Activated T-helper 1 cell treated with anti-CD3 and anti-CD28 coated beads, Interleukin-12 subunit alpha, Interleukin-12 subunit beta, Interleukin-2, Interleukin-4 antibody, amounts not matched to agents 30 ng/mL and 10 ng/mL and 1 ng/mL, durations not matched to agents 14 hours and 24 hours and 36 hours (primary cell): ENCODE measurements at places on chromosomes 4 and X.

- no peak overlapping the region for H3K4me3 ChIP-seq
- no peak overlapping the region for H3K27ac ChIP-seq
- DNase-seq = no peak
- no peaks in the 10 kb centered on the region for H3K4me1 ChIP-seq
These were observed 831.0 kb downstream of the C4orf33 start for GRCh38 chr4:129926936-129927335.

DNA sequence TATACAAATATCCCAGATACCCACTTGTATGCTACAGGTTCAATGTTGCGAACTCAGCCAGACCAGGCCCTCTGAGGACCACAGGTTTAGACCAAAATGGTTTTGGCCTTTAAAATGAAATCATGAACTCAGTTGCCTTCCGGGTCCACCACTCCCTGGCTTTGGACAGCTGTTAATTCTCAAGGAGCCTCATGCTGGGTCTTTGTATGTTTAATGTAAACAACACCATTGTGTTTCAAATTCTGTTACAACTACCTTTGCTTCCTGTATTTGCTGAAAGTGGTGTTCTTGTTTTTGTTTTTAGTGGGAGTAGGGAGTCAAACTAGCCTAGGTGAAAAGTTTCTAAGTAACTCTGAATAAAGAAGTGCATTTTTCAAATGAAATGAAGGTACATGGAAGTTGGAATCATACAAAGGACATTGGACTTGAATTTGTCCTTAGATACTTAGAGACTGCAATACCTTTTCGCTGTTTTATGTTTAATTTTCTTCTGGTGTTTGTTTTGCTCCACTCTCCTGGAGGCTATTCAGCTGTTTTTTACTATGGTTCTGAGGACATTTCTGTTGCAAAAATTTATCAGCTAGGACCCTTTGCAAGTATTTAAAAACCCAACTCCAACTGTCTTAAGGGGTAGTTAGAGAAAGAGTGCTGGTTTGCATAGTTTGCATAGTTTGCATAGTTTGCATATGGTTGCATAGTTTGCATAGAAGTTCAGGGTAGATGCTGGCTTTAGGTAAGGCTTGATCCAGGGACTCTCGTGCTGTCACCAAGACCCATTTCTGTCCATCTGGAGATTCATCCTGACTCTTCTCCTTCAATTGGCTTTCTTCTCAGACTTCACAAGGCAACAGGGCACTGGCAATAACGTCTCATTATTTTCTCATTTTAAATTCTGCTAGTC lies 70.1 kb downstream of the MID1IP1 start:
- no peak for DNase-seq
- H3K4me3 ChIP-seq = no peak overlapping the region
- no peaks in the 10 kb centered on the region for H3K36me3 ChIP-seq
- no peaks in the 10 kb centered on the region for H3K4me1 ChIP-seq
- peaks cover 1% of the 10 kb centered on the region for H3K27me3 ChIP-seq
- H3K27ac ChIP-seq = no peak overlapping the region

GRCh38 chr4:43853565-43854264 lies 594.9 kb downstream of the KCTD8 start:
- no peaks in the 10 kb centered on the region for H3K4me1 ChIP-seq
- no peaks in the 10 kb centered on the region for H3K27me3 ChIP-seq
- no peak overlapping the region for H3K27ac ChIP-seq
- no peak for DNase-seq
- no peaks in the 10 kb centered on the region for H3K36me3 ChIP-seq
- H3K4me3 ChIP-seq = no peak overlapping the region

DNA sequence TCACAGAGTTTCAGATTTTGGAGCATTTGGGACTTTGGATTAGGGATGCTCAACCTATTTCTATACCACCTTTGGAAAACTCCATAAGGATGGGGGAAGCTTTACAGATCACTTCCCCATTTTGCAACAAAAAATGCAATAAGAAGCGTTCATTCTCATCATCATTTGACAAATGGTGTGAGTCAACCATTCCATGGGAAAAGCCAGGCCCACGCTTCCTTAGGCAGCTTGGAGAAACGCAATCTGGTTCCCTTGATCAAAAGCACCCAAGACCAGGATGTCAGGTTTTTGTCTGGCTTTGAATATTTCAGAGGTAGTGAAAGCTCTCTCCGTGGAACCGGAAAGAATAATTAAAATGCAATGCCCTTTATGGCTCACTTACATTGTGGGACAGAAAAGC lies 79.3 kb upstream of the C4orf50 start:
- no peak overlapping the region for H3K27ac ChIP-seq
- peaks cover 2% of the 10 kb centered on the region for H3K27me3 ChIP-seq
- H3K4me3 ChIP-seq = no peak overlapping the region

- no peak overlapping the region for H3K4me3 ChIP-seq
- peaks cover 4% of the 10 kb centered on the region for H3K36me3 ChIP-seq
- H3K27me3 ChIP-seq = no peaks in the 10 kb centered on the region
- DNase-seq = no peak
These were observed 26.5 kb upstream of the ANAPC4 start for GRCh38 chr4:25350561-25350960.

DNA sequence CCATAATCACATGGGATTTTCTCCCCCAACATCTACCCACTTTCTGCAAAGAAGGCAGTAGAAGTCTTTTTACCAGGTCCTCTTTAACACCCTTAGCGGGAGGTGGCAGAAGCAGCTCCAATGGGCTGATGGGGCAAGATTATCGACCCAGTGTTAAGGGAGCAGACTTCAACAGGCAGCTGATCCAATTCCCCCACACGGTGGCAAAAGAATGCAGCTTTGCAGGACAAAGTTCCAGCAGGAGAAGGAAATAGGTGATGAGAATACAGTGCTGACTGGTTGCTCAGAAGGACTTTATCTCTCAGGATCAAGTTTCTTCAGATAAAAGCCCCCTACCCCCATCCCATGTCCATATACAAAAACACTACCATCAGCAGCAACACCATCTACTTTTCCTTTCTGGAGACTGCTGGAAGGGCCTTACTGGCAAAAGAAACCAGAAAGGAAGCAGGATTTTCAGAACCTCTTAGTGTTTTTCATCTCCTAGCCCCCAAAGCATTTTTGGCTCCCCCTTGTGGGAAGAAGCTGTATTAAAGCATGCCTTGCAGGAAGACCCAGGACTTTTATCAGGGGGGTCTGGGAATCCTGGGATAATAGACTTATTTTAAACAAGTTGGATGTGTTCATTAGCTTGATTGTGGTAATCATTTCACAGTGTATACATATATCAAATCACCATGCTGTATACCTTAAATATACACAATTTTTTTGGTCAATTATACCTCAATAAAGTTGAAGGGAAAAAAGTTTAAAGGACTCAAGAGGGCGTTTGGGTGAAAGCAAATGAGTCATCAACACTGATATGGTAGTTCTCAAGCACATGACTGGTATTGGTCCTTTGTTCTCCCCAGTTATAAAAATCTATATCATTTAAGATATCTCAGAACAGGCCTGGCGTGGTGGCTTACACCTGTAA lies 146.4 kb downstream of the GPC3 start:
- no peak overlapping the region for H3K4me3 ChIP-seq
- no peaks in the 10 kb centered on the region for H3K36me3 ChIP-seq

- H3K4me3 ChIP-seq = no peak overlapping the region
- H3K36me3 ChIP-seq = no peaks in the 10 kb centered on the region
- no peaks in the 10 kb centered on the region for H3K4me1 ChIP-seq
- DNase-seq = no peak
- no peak overlapping the region for H3K27ac ChIP-seq
These were observed 743.5 kb downstream of the ARAP2 start for GRCh38 chr4:35500812-35501211.

- peak within 1 kb of the TSS; percentile 83 for H3K4me3 ChIP-seq
- peaks cover 2% of the 10 kb centered on the region for H3K27me3 ChIP-seq
- H3K4me1 ChIP-seq = peaks cover 27% of the 10 kb centered on the region
- peak; percentile 95 for DNase-seq
These were observed at the start of gene PCGF3 for GRCh38 chr4:705278-706082. Gene PCGF3 (plus strand): TSS chr4:705832. CDS start chr4:733681, 27,849 bp downstream.

DNA sequence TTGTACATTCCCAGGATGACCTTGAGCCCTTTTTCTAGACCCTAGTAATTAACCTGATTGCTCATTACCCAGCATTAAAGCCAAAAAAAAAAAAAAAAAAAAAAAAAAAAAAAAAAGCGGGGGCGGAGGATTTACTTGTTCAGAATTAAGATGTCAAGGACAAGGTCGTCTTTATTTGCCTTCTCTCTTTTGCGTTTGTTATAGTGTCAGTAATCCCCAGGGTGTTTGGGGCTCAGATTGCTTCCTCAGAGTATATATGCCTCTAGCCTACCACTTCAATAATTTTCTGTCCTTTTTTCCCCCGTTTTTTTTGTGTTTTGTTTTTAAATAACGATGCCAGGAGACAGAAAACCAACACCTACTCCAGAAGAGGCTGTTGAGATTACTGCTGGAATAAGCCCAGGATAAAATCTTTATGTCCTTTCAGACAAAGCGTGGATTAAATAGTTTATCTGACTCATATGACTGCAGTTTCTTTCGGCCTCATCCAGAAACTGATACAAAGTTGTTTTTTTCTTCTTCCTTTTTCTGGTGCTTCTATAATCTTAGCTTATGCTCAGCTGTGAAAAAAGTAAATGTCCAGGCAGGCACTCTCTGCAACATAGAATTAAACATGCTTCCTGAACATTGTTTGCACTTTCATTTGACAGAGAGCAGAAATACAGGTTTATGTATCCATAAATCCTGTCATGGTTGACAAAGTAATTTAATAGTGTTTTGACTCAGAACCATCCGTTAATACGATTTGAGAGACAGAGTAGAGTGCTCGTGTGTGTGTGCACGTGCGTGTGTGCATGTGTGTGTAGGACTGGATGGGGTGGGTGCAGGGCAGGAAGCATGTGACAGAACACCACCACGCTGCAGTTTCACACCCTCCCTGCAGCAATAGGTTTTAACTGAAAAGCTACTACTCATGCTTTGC lies 138.6 kb downstream of the AFF1 start:
- peak; percentile 20 for DNase-seq
- H3K4me3 ChIP-seq = peak overlapping the region; percentile 77
- H3K4me1 ChIP-seq = peaks cover 37% of the 10 kb centered on the region
- no peaks in the 10 kb centered on the region for H3K27me3 ChIP-seq
- H3K36me3 ChIP-seq = peaks cover 14% of the 10 kb centered on the region

DNA sequence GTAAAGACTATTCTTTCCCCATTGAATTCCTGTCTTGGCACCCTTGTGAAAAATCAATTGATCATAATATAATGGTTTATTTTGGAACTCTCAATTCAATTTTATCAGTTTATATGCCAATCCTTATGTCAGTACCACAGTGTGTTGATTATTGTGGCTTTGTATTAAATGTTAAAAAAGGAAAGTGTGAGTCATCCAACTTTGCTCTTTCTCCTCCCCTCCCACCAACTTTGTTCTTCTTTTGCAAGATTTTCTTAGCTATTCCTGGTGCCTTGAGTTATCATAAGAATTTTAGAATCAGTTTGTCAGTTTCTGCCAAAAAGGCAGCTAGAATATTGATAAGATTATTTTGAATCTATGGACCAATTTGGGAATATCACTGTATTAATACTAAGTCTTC lies 11.2 kb upstream of the RNF175 start:
- no peak overlapping the region for H3K27ac ChIP-seq
- no peak overlapping the region for H3K4me3 ChIP-seq
- peaks cover 12% of the 10 kb centered on the region for H3K27me3 ChIP-seq

DNA sequence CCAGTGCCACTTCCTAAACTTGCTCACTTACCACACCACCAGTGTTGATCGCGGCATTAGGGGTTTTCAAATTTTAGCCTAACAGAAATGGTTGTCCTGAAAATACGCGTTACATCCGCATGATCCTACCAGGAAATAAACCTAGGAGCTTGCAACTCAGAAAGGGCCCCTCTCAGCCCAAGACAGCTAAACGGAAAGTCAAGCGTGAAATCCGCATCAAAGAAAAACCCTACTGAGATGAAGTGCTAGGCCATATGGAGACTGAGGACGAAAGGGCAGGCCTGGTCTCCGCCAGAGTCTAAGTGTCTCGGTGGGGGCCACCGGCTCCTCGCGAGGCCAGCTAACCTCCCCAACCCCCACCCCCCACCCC lies 626 bp downstream of the YTHDC1 start:
- peaks cover 9% of the 10 kb centered on the region for H3K27me3 ChIP-seq
- H3K36me3 ChIP-seq = peaks cover 10% of the 10 kb centered on the region
- H3K4me3 ChIP-seq = peak overlapping the region; percentile 91
- DNase-seq = peak; percentile 8

- peaks cover 39% of the 10 kb centered on the region for H3K4me1 ChIP-seq
- H3K36me3 ChIP-seq = peaks cover 65% of the 10 kb centered on the region
- no peak overlapping the region for H3K4me3 ChIP-seq
- H3K27ac ChIP-seq = no peak overlapping the region
- no peaks in the 10 kb centered on the region for H3K27me3 ChIP-seq
- DNase-seq = no peak
These were observed 22.7 kb downstream of the NOP14 start for GRCh38 chr4:2940267-2941137.
